Activated CD4-positive, alpha-beta T cell treated with anti-CD3 and anti-CD28 coated beads, Interleukin-2, amount 50 U/mL, for 48 hours (primary cell): ENCODE measurements at places on chromosomes 12 and 14.

DNA sequence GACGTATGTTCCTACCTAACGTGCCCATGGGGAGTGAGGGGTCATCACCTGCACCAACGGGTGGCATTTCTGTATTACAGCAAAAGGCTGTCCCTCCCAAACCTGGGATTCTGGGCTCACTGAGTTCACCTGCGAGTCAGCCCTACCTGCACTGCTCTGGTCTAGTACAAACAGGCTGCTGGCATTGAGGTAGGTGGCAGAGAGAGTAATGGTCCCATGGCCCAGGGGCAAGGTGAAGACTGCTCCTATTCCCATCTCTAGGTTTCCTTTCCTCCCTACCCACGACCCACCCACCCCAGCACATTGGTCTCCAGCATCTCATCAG lies 421 bp downstream of the SUOX start:
- DNase-seq = no peak

- no peak for DNase-seq
Observed at GRCh38 chr14:37810094-37810801, 214.8 kb downstream of the TTC6 start.

DNA sequence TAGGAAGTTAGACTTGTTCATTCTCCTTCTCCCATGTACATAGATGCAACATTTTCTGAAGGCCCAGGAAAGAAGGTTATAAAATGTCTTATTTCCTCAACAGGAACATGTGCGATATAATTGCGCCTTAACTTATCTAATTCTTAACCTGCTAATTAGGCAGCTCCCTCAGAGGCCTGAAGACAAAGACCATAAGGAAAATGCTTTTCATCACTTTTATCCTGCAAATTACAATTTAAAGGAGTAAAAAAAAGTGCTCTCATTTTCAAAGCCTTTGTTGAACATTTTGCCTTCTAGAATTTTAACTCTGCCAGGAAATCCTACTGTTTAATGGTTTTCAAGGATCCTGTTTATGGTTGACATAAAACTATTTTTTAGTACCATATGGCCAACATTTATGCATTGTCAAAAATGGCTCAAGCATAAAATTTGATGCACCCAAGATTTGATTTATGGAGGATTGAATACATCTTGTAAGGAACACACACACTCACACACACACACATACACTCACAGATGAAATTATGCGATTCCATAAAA lies 660.4 kb upstream of the TMEM132C start:
- no peak for DNase-seq

DNA sequence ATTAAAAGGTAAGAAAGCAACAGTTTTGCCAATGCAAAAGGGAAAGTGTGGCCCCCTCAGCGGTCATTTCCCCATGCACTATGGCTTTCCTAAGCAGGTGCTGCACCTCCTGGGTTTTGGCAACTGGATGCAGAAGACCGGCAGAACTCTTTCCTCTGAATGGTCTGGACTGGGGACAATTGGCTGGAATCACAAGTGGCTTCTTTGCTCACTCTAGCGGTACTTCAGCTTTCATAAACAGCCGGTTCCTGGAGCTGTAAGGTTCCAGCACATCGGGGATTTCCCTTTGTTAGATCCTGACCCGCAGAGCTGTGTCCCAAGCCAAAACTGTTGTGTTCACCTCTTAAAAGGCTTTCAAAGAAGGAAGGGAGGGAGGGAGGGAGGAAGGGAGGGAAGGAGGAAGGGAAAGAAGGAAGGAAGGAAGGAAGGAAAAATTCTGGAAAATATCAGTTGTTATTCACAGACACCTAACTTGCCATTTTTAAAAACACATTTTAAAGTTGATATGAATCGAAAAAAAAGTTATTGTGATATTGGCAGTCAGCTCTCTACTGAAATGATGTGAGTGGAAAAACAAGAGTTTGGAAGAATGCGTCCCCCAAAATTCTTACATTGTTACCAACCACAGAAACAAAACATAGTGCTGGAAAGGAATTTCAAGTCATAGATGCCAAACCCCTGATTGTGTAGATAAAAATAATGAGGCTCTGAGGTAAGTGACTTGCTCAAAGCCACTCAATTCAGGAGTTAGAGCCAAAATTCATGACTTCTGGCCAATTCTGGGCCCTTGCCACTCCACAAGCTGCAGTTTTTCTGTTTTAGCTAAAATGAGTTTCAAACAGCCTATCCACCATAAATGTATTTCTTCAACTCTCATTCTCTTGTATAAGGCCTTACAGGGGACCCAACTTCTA lies 220.6 kb upstream of the HMGA2 start:
- DNase-seq = no peak

DNA sequence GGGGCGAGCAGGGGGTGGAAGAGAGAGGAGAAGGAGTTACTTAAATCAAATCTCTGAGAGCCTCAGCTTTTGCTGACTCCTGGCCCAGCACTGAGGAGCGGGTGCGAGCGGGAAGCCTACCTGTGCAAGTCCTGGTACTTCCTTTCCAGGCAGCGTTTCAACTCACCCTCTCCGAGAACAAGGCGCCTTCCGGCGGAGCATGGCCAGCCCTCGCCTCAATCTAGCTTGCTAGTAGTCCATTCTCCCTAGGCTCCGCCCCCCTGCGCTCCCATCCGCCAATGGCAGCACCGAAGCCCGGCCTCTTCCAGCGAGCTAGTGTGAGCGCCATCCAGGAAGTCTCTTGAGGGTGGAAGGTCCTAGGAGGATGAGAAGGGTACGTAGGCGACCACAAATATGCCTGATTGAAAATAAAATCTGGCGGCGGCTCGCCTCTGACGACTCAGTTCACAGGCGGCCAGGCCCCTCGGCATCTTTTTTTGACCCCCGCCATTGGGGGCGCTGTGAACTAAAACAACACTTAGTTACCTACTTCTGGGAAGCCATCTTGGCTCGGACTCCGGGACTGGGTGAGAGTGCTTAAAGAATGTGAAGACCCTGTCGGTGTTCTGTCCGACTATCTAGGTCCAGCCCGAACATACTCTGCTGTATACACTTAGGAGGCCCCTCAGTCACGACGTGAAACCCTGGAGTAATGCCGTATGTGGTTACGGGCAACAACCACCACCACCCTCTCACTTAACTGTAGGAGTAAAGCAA lies at the start of gene CHD8:
Gene CHD8, minus strand, starts transcription at position 212 of the 756 bp plus-strand sequence. CDS start 24,480 bp downstream, outside the sequence.
- DNase-seq = peak; percentile 100

DNA sequence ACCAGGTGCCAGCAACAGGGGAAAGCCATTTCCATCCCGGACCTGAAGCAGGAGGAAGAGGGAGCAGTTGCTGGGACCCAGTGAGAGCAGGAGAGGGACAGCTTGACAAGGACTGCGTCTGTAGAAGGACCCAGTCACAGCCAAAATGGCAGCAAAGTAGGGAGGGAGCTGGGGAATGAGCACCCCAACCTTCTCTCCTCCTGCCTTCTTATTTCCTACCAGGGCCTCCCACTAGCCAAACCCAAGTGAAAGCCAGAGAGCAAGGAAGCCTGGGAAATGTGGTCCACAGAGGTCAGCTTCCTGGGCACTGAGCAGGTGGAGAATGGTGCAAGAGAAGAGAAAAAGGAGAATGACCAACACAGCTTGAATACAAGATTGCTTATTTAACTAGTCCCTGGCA lies 108.5 kb upstream of the MYL2 start:
- DNase-seq = no peak

GRCh38 chr12:107458990-107459389 lies 226.6 kb upstream of the PWP1 start:
- DNase-seq = no peak

DNA sequence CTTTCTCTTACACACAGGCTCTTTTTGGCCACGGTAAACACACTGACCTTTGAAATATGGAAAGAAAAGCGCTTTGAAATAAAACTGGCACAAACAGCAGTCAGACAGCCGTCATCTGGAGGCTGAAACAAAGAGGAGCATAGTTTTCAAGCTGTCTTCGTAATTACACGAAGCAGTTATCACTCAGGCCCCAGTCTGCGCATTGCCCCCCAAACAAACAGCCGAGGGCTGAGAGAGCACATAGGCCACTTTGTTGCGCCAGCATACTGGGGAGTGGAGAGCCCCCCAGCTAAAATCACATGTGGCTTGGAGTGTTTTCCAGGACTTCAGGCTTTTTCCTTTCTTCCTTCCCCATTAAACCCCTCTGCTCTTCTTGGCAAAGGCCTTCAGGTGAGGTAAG lies 142.9 kb upstream of the BTG1 start:
- no peak for DNase-seq

DNA sequence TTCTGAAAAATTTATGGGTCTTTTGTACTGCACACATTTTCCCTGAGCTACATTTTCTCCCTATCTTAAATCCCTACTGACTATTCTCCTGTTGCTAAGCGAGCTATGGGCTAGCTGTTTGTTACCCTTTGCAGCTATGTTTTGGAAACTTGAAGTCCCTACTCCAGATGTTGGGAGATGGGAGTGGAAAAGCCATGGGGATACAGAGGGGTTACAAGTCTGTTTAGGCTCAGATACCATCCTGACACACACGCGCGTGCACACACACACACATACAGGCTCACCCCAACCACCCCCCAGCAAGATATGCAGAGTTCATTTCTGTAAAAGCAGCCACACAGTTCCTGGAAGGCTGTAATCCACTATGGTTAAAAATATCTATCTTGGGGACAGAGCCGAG lies 15.8 kb downstream of the ATP5MC2 start:
- no peak for DNase-seq

DNA sequence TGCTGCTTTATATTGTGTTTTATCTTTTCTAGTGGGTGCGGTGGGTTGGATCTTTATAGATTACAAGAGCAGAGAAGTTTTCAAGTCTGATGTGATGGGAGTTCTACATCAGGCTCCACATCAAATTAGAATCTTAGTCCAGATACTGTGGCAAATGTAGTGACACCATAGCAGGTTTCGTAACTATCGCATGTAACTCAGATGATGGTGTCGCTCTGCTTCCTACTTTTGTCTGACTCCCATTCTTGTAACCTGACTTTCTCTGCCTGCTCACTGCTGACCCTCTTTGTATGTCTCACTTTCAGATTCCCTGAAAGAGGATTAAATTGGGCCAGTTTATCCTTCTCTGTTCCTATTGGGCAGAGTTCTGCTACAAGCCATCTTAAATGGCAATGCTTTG lies 22.8 kb upstream of the FBXO34 start:
- DNase-seq = no peak

GRCh38 chr12:127008755-127009403 lies 1258.1 kb upstream of the TMEM132C start:
- no peak for DNase-seq

- no peak for DNase-seq
Observed at GRCh38 chr14:99891900-99892299, 98.7 kb downstream of the EML1 start.

DNA sequence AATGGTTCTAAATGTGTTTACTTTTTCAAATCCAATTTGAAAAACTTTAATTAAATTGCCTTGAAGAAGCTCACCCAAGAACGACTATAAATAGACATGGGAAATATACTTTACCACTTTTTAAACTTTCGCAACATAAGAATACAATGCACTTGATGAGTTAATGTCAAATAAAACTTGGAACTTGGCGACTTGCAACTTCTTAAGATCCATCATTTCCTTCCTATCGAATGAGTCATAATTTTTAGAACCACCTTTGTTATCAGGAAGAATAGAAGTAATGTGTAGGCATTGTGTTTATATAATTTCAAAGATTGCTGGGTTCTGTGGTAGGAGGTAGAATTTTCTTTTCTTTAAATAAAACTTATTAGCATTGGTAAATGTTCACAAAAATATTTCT lies 1417.4 kb upstream of the FLRT2 start:
- DNase-seq = no peak

GRCh38 chr14:49058511-49058910 lies 527.7 kb downstream of the RPS29 start:
- DNase-seq = no peak

GRCh38 chr12:46005823-46006222 lies 15.4 kb upstream of the SCAF11 start:
- DNase-seq = no peak

DNA sequence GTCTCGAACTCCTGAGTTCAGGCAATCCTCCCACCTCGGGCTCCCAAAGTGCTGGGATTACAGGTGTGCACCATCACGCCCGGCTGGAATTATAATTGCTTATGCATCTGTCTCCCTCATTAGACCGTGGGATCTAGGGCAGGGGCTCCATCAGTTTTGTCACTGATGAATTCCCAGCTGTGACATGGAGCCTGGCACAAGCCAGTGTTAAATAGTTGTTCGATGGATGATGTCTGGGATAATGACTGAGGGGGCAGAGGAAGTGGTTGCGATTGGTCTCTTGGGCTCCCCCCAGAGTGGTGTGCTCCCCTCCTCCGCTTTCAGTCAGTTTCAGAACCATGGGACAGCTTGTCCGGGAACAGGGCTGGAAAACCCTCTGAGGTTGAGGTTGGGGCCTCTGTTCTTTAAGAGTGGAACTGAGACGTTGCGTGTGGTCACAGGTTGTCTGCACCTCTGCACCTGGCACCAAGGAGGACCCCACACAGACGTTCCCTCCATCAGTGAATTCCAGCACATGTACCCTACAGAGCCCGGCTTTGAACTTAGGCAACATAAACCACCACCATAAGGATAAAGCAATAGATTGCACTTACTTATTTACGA lies 30.8 kb upstream of the BATF start:
- no peak for DNase-seq

DNA sequence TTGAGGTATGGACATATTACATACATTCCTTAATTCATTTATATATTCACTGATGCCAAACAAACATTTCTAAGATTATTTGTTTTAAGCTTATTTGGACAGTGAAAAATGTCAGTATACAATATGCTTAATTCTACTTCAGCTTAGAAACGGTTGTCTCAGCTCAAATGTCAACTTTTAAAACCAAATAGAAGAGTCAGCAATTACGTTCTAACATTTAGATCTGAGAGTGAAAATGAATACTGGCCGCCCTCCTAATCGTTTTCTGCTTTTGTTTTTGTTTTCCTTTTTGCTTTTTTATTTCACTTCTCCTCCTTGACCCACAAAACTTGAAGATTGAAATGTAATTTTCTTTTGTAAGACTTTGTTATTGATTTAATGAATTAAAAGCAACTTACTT lies 19.7 kb upstream of the RERG start:
- no peak for DNase-seq
